ENCODE measurements at places on chromosomes 4 and X.
A peak's percentile ranks its signal among the peaks of the same experiment; 100 is the strongest.

DNA sequence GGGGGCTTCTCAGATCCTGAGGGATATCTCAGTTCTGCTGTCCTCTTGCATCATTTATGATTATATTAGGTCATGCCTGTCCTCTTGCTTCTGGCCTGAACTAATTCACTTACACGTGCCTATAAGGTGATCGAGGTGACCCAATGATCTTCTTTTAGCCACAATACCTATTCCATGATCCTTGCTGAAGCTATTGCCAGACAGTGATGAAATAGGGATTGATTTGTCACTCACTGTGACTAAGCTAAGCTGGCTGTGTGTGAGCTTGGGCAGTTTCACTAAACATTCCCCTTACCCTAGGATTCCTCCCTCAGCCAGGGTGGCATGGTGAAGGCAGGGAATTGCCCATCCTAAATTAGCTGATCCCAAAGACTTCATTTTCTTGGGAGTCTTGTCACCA is 19.0 kb downstream of the HADH start:
- peak; percentile 61 for DNase-seq

DNA sequence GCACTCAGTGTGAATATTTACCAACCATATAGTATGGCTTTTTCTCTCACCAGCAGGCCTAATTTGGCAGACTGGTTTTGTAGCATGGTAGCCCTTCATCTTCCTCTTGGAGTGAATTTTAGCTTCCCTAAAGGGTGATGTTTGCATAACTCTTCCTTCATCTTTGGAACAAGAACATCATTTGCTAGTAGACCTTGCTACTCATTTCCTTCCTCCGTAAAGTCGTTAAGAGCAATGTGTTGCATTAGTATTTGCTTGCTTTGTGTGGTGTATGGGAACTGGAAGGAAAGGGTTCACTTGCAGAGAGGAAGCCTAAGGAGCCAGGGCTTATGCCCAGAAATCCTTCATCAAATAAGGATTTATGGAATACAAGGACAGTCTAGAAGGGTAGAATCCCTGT is 50.2 kb upstream of the PGRMC2 start:
- DNase-seq: no peak

DNA sequence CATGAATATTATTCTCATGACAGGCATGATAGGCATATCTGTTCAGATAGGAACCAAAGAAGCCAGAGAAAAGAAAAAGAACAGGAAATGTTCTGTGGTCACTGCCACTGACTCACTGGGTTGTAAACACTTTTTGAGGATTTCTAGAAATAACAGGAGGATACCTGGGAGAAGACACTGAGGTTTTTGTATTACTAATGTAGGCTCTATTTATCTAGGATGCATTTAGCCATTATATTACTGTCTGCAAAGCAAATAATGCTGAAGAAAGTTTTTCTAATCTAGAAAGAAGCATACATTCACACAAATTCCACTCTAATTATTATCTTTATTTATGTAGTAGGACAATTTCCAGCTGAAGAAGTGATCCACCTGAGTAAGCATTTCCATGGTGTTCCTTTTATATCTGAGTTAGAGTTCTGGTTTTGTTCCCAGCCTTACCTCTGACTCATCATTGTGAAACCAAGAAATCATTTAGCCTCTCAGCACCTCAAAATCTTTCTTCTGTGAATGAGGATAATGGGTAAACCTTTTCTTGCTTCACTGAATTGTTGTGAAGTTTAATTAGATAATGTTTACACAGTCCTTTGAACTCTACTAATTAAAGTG is 40.2 kb upstream of the EPGN start:
- peak; percentile 86 for DNase-seq

GRCh38 chrX:39497702-39498265 is 600.0 kb downstream of the BCOR start:
- DNase-seq: no peak

GRCh38 chr4:11585506-11585905 is 156.8 kb upstream of the HS3ST1 start:
- DNase-seq: no peak

- no peak for DNase-seq
Observed at GRCh38 chrX:95762716-95763115, 921.9 kb upstream of the DIAPH2 start.

DNA sequence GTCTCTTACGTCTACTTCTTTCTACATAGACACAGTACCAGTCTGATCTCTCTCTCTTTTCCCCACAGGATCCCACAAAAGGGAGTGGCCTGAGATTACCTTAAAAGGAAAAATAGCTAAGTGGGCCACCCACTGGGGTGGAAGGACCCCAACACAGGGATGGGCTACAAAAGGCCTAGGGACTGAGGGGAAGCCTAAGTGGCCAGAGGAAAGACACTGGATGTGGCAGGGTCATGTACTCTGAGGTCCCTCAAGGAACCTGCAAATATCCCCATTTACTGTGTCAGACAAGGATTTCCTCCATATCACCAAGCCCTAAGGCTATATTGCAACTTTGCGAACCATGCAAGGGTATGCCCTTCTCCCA is 6.5 kb upstream of the PRDX4 start:
- no peak for DNase-seq

DNA sequence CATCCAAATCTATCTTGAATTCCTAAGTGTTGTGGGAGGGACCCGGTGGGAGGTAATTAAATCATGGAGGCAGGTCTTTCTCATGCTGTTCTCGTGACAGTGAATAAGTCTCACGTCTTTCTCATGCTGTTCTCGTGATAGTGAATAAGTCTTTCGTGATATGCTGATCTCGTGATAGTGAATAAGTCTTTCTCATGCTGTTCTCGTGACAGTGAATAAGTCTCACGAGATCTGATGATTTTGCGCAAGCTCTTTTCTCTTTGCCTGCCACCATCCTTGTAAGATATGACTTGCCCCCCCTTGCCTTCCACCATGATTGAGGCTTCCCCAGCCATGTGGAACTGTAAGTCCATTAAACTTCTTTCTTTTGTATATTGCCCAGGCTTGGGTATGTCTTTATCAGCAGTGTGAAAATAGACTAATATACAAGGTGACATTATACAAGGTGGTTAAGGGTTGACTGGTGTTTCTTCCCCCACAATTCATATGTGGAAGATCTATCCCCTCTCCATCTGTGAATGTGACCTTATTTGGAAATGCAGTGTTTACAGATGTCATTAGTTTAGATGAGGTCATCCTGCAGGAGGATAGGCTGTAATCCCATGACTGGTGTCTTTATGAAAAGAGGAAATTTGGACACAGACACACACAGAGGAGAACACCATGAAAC is 27.6 kb downstream of the ARSD start:
- peak; percentile 30 for DNase-seq

DNA sequence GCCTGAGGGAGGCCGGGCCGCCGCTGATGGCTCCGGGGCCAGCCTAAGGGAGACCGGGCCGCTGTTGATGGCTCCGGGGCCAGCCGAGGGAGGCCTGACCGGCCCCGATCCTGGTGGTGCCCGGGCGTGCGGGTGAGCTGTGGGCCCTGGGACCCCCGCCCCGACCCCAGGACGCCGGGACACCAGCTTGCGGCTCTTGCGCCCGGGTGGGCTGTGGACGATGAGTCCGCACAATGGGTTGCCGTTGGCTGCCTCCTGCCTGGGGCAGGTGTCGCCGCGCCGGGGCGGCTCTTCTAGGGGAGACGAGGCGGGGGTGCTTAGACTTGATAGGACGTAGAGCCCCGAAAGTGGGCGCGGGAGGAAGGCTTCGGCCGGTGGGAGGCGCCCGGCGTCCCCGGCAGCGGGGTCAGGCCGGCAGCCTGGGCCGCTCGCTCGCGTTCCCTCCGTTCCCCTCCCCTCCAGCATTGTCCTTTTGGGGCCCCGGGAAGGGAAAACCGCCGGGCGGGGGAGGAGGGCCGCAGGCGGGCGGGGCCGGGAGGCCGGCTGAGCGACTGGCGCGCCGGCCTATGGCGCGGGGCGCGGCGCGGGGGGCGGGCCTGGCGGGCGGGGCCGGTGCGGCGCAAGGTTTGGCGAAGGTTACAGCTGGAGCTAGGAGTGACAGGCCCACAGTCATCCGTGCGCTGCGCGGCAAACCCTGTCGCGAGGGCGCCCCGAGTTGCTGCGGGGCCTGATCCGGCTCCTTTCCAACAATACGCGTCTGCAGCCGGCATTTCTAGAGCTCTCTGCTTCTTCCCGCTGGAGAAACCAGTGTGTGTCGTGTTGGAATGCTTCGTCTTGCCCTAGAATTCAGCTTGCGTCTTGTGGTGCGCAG is 819 bp downstream of the KIAA0232 start:
- DNase-seq: peak; percentile 76

GRCh38 chr4:182420189-182420588 is 177.0 kb downstream of the TENM3 start:
- no peak for DNase-seq

DNA sequence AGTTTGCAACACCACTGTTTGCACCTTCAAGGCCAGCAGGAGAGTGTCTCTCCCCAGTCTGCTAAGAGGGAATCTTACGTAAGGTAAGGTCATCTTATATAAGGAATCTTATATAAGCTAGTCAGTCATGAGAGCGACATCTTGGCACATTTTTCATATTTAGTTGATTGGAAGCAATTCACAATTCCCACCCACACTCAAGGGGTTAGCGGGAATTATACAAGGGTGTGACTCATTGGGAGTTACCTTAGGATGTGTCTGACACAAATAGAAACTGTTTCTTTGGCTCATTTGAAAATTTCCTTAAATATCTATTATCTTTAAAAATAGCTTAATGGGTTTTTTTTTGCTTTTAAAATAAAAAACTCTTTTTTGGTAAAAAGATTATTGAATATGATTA is 62.1 kb upstream of the GRPR start:
- no peak for DNase-seq

DNA sequence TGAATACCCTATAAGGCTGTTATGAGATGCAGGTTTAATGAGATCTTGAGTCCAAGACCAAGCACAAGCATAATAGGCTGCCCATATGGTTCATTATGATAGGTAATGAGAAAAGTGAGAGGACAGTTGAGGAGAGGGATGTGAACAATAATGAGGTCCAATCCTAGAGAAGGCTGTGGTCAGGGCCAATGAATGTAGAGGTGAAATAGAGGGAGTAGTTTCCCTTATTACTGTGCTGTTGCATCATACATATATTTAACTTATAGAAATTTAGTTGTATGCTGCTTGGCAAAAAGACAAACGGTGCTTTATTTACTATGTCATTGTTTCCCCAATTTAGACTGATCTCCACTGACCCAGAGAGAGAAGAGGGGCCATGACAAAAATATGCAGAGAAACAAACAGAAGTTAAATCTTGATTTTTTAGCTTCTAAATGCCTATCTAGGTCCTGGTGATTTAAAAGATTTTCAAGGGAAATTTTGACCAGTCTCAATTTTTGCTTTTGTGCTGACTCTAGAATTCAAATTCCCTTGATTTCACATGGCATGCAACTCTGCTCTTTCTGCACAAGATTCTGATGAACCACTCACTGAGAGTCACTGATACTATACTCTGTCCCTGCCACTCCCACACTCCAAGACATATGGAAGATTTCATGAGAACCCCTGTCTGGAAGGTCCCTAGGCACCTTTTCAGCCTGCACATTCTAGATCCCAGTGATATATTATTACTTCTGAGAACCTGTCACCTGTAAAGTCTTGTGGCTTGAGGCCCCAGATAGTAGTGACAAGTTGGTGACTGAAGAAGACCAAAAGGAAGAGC is 159.7 kb downstream of the VSIG4 start:
- no peak for DNase-seq

GRCh38 chrX:47093248-47093647 is 15.0 kb downstream of the RGN start:
- peak; percentile 24 for DNase-seq

- DNase-seq: no peak
Observed at GRCh38 chr4:125420526-125420925, 105.8 kb downstream of the FAT4 start.

- no peak for DNase-seq
Observed at GRCh38 chr4:29319663-29320340, 1400.4 kb upstream of the PCDH7 start.

GRCh38 chr4:80694171-80694570 is 336.3 kb upstream of the BMP3 start:
- no peak for DNase-seq

DNA sequence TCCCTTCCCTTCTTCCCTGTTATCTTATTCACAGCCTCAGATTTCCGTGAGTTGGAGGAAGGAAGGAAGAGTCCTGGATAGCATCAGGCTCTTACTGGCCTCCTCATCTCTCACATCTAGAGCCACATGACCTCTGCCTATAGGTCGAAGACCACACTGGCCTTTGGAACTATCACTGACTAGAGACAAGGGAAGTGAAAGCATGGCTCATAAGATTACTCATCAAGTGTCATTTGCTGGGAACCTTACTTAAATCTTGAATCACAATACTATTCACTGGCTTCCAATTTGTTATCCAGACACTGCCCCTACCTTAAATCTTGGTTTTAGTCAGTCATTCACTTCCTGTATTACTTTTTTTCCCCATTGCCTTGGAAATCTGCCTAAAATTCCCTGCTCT is 61.6 kb upstream of the MTMR8 start:
- no peak for DNase-seq

- no peak for DNase-seq
Observed at GRCh38 chr4:162920649-162921048, 246.0 kb downstream of the NAF1 start.

DNA sequence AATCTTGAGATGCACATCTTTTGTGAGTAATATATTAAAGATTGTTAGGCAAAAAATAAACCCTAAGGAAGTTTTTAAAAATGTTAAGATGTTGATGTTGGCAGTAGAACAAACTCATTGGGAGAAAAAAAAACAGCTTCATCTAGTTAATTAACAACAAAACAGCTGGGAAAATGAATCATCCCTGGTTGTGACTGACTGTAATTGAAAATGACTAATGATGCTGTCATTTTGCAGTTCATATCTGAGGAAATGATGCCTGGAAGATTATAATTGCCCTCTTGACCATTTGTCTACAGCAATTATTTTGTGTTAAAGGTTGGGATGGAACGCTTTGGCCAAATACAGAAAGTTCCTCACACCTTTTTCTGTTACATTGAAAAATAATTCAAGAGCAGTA is 760.4 kb upstream of the FTHL17 start:
- no peak for DNase-seq

- peak; percentile 5 for DNase-seq
Observed at GRCh38 chr4:100510551-100510950, 7.3 kb downstream of the EMCN start.

DNA sequence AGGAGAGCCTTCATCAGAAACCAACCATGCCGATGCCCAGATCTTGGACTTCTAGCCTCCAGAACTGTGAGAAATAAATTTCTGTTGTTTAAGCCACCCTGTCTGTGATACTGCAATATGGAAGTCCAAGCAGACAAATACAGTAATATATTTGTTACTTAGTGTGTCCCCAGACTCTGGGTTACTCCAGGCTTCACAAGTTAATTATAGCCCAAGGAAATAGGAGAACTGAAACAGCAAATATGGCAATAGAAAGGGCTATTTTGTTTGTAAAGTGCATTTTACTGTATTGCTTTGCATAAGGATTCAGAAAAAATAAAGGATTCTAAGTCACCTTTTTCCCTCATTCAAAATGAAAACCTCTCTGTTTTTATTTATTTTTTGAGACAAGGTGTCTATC is 15.7 kb downstream of the TIGD4 start:
- DNase-seq: no peak

GRCh38 chrX:76987381-76987780 is 459.8 kb upstream of the FGF16 start:
- no peak for DNase-seq
